ENCODE measurements at places on chromosomes 16 and 17. TPM values are rescaled to one million over a fixed set of nuclear protein-coding genes. Genes with fewer than 3 reads are reported as not detected.
A peak's percentile ranks its signal among the peaks of the same experiment; 100 is the strongest.

GRCh38 chr17:37848690-37849616 lies 75.3 kb upstream of the TBC1D3K start:
- no peak for DNase-seq

DNA sequence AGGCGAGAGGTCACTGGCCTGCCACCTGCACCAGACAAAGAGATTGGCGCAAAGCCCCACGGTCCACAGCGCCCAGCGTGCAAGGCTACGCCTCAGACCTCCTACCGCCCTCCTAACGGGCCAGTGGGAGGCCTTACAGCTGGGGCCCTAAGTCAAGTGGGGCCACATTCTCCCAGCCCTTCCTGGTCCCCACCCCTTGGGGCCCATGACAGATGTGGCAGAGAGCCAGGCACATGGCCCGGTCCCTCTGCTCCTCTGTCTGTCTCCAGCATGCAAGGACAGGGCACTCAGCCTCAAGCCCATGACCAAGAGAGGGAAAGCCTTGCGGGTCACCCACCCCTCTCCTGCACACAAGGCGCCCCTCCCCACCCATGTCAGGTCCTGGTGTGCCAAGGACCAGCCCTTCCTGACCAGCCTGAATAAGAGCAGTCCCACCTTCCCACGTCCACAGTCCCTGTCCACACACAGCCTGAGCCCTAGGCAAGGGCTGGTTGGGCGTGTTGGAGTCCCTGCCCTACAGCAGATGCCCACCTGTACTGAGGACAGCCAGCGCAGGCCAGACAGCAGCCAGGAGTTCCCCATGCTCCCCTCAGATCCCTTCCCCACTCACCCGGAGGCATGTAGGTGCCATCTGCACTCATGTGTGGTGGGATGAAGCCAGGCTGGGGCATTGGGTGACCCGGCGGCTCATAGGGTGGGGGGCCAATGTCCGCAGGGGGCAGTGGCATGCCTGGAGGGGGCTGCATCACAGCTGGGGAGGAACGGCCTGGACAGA lies 25.3 kb downstream of the CDIP1 start:
- DNase-seq = no peak

- no peak for DNase-seq
Measured at GRCh38 chr17:81414756-81415516, 19.7 kb downstream of the BAHCC1 start.

DNA sequence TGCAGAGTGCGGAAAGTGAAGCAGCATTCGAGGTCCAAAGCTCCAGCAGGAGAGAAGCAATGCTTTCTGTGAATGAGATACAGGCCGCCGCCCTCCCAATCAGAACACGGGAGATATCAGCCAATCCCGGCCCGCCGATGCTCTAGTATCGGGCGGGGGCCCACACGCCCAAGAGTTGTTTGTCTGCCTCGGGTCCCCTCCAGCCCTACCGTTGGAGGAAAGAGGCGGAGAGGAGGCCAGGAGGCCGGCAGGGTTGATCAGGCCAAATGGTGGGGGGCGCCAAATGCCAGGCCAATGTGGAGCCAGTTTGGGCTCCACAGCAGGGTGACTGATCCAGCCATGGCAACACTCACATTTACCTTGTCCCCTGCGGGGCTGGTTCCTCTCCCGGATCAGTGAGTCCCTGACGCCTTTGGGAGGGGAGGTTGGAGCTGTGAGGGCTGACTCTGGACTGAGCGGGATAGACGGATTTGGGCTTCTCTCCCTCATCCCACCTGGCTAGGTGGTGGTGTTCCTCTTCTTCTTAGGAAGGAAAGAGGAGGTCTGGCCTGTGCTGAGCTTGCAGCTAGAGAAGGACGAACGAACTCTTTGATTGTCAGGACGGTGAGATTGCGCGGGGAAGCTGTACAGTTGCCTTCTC lies 10.4 kb upstream of the CUEDC1 start:
- DNase-seq = peak; percentile 28

DNA sequence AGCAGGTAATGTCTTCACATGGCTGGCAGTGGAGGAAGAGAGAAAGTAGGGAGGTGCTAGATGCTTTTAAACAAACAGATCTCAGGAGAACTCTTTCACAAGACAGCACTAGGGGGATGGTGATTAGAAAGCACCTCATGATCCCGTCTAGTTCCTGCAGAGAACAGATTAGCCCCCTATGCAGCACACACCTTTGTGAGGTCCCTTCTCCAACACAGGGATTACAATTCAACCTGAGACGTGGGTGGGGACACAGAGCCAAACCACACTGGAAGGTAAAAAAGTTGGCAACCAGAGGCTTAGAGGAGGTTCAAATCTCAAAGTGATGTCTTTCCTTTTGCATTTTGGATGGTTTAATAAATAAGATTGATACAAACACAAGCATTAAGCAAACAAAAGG lies 394.7 kb downstream of the WWOX start:
- DNase-seq = no peak

GRCh38 chr16:9528511-9529079 lies 437.2 kb downstream of the HAPSTR1 start:
- no peak for DNase-seq

- DNase-seq = no peak
Measured at GRCh38 chr17:54902611-54903010, 2.0 kb downstream of the TOM1L1 start.

DNA sequence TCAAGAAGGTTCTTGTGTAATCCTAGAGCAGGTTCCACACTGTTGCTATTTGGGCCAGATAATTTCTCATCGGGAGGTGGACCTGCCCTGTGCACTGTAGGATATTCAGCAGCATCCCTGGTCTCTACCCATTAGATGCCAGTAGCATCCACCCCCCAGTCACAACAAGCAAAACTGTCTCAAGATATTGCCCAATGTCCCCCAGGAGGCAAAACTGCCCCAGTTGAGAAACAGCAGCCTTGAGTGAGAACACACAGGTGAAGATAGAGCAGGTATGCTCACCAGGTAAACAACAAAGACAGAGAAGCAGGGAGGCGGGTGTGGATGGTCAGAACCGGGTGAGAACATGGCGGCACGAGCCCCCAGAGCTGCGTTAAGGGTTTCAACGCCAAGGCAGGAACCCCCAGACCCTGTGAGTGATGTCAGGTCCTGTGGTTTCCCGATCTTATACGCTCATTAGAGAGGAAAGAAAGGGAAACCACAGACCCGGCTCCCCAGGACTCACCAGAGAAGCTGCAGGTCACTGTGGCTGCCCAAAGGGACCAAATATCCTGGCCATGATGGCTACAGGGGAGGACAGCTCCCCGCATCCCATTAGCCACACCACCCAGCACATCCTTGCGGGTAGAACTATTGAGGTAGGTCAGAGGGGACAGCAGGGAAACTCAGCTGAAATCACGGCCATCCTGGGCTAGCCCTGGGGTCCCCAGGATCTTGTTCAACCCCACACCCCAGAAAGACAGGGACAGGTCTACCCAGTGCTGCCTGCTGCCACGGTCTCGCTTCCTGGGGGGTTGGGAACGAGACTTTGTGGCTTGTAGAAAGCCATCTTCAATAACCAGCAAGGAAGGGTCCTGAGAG lies 21.2 kb downstream of the CDC42EP4 start:
- no peak for DNase-seq

- no peak for DNase-seq
Measured at GRCh38 chr16:9798474-9798873, 383.8 kb downstream of the GRIN2A start.

- DNase-seq = no peak
Measured at GRCh38 chr17:2935632-2936031, 127.8 kb downstream of the OR1D5 start.

DNA sequence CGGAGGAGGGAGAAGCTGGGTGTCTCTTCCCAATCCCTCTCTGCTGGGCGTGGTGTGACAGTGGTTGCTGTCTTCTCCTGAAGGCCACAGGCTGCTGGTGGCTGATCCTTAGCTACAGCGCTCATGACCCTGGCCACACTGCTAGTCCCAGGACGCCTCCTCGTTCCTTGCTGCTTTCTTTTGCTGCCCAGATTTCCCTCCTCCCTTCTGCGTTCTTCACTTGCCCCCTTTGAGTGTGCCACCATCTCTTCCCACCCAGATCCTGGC lies 90.1 kb downstream of the MRC2 start:
- no peak for DNase-seq

GRCh38 chr16:17251496-17251895 lies 219.3 kb downstream of the XYLT1 start:
- no peak for DNase-seq

DNA sequence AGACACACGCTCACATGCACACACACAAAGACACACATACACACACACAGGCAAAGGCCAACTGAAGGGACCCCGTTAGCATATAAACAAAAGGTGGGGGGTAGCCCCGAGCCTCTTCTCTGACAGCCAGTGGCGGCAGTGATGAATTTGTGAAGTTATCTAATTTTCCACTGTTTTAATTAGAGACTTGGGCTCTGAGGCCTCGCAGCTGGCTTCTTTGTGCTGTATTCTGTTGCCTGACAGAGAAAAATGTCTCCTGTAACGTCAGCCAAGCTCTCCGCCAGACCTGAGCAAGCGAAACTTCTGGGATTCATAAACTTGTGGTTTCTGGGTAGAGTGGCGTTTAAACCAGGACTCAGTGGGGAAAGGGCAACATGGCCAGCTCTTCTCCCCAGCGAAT lies 113.9 kb upstream of the FOXF1 start:
- DNase-seq = peak; percentile 65

DNA sequence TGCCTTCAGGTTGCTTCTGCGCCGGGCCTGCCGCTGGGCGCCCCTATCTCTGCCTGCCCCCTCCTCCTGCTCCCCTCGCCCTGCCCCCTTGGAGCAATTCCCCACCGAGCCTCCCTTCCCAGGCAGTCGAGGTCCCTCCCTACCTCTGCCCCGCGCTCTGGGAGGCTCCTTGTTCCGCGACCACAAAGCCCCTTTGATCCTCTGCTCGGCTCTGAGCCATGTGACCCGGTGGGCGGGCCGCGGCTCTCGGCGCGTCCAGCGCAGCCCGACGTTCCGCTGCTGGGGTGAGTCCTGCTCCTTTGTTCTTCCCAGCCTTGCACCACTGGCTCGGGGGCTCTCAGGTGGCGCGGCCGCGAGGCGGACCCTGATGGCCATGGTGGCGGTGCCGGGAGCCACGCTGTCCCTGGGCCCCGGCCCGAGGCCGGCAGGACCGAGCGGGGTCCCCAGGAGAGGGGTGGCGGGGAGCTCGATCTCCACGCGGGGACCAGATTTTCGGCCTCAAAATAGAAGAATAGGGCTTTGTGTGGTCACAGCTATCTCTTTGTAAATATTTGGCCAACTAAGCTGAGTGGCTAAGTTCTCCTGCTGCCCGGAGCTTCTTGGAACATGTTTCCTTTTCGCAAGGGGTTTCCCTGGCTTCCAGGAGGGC lies 310.6 kb downstream of the SEC14L1 start:
- DNase-seq = no peak

DNA sequence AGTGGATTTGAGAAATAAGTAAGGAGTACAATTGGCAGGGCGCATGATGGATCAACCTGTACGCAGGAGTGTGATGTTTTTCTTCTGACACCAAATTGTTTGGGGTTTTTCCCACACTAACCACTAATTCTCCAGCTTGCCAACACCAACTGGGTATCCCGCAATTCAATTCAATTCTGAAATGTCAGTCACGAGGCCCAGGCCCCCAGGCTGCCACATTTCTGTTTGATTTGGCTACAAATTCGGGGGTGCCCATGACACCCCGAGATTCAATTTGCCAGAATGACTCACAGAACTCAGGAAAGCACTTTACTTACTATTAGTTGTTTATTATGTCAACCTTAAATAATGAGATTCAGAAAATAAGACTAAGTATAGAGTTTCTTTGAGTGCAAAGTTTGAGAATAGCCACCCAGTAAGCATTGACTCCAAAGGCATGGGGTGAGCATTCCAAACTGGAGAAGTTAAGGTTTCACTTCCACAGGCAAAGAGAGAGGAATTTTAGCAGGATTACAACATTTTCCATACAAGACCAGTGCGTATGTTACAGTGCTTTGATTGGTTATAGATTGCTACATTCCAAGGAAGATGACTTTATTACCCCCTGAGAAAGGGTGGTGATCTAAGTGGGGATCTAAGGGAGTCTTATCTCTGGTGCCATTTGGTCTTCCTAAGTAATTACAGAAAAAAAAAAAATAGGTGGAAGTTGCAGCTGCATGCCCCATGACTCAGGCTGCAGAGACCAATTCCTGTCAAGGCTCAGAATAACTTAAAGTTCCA lies 11.5 kb downstream of the SLC46A1 start:
- no peak for DNase-seq

DNA sequence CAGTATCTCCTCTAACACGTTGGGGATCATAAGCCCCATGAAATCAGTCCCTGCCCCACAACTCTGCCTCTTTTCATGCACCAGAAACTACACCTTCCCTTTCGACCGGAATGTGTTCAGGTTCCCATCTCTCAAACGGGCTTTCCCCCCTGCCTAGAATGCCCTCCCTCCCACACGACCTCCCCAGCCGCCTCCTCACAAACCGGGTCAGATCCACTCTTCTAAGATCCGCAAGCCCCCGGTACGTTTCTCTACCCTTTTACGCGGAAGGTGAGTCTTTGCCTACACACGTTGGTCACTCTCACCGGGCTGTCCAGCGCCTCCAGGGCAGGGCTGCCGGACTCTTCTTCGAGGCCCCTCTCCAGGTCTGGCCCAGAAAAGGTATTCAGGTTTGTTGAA lies 708 bp downstream of the DHX33 start:
- DNase-seq = no peak

DNA sequence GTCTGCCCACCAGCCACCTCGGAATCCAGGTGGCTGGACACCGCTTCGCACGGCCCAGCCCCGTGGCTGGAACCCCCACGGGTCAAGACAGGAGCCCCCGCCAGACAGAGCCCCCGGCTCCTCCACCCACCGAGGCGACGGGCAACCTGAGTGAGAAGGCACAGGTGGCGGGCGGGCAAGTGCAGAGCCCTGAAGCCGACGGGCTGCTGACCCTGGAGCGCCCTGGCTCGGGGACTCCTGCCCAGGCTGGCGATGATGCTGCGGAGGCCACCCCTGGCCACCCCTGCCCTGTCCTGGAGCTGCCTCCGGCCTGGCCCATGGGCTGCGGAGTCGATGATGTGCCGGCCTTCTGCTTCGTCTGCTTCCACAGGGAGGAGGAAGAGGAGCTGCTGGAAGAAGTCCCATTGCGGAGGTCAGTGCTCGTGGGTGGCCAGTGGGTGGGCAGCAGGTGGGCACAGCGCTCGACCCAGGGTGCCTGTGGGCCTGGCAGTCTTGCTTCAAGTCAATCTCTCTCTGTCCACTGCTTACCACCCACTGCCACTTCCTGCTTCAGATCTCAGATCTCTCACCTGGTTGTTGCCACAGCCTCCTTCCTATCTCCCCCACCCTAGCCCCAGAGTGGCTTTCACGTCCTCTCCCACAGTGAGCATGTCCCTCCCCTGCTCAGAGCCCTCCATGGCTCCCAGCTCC lies 33.1 kb upstream of the SBK1 start:
- no peak for DNase-seq

- no peak for DNase-seq
Measured at GRCh38 chr17:9432134-9432885, 143.3 kb downstream of the STX8 start.

The RNF222 gene
- not detected for total RNA-seq

The MEOX1 gene
- 9.8 TPM for total RNA-seq

The NTN1 gene
- 14.4 TPM for total RNA-seq

The SLC5A11 gene
- 0.70 TPM for total RNA-seq

The SERPINF2 gene
- total RNA-seq = 7.1 TPM

The IRX5 gene
- total RNA-seq = 0.42 TPM

The DRC7 gene
- total RNA-seq = 0.49 TPM

The OR3A3 gene
- not detected for total RNA-seq

The SNAI3 gene
- total RNA-seq = 1.8 TPM

The HOXB9 gene
- 33.2 TPM for total RNA-seq

The COPRS gene
- total RNA-seq = 24.3 TPM

The TBC1D3K gene
- total RNA-seq = not detected

The PRR35 gene
- total RNA-seq = not detected

The TMEM97 gene
- 237 TPM for total RNA-seq
